ELR (cell line): ENCODE measurements at places on chromosomes 5 and 9.

- DNase-seq, result no peak
These were observed 23.3 kb downstream of the FST start for GRCh38 chr5:53503562-53504218.

GRCh38 chr5:129962506-129962905 lies 58.2 kb downstream of the CHSY3 start:
- no peak for DNase-seq

DNA sequence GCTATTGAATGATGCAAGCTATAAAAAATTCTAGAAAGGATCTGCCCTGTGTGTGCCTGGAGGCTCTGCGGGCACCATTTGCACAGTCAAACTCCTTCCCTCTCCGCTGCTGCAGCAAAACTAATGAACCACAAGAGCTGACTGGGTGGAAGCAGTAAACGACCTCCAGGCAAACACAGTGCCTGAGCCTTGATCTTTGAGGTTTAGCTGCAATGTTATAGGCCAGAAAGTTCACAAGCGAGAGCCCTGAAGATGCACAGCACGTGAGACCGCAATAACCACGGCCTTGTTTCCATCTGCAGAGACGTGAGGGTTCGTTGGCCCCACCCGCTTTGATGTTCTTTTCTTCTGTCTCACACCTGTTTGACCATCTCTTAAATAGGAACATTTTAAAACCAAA lies 69.2 kb upstream of the S1PR3 start:
- DNase-seq, result no peak

DNA sequence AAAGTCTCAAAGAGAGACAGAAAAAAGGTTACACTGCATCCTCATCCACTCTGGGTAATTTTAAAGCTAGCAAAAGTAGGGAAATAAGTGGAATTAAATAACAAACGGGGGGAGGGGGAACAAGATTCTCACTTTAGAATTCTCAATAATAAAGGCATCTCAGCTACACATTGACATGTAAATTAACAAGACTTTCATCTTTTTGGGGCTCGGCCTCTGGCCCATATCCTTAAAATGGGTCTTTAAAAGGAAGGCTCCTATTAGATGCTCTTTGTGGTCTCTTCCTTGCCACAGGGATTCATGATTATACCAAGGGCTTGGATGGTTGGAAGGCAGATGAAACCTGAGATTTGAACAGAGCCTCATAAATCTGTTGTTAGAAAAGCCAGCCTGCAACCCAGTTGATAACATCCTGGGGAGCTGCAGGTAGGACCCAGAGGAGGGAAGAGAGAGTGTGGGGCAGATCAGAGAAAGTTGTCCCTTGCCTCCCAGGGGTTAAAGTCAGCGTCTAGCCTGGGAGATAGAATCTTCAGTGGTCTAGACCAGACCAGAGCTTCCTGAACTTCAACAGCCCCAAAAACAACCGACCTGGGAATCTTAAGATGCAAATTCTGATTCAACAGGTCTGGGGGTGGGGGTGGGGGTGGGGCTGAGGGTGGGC lies 135.9 kb downstream of the GCNT1 start:
- DNase-seq, result no peak

- no peak for DNase-seq
These were observed 91.7 kb downstream of the KIAA0825 start for GRCh38 chr5:94526706-94527105.

DNA sequence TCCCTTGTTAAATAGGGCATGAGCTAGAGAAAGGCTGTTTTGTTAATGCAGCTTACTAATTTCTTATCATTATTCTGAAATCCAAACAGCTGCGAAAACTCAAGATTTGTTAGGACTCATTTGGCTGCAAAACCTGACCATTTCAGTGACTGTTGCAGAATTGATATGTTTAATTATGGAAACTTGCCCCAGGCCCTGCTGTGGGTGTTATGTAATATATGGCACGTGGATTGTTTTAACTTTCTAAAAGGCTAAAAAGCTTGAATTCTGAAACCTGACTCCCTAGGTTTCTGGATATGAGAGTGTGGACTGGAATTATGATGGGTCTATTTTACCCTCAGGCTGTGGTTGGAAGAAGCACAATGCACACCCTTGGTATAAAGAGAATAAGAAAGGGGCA lies 4.4 kb downstream of the IL9 start:
- no peak for DNase-seq

DNA sequence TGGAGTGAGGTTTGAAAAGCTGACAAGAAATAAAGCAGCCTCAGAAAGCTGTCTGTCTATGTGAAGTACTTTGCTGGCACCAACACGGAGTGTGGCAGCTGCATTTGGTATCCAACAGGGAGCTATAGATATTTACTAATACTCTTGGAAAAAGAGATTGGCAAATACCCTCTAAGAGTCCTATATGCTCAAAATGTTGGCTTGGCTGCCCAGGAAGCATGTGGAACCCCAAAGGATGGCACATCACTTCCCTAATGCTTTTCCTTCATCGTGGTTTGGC lies 398.3 kb downstream of the TLE4 start:
- no peak for DNase-seq

DNA sequence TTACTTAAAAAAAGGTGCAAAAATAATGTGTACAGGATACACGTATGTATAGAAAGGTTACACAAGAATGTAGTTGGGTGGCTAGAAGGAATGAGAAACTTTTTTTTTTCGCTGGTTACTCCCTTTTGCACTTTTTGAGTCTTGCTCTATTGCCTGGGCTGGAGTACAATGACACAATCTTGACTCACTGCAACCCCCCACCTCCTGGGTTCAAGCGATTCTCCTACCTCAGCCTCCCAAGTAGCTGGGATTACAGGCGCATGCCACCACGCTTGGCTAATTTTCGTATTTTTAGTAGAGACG lies 15.8 kb downstream of the FBXW11 start:
- DNase-seq, result no peak

DNA sequence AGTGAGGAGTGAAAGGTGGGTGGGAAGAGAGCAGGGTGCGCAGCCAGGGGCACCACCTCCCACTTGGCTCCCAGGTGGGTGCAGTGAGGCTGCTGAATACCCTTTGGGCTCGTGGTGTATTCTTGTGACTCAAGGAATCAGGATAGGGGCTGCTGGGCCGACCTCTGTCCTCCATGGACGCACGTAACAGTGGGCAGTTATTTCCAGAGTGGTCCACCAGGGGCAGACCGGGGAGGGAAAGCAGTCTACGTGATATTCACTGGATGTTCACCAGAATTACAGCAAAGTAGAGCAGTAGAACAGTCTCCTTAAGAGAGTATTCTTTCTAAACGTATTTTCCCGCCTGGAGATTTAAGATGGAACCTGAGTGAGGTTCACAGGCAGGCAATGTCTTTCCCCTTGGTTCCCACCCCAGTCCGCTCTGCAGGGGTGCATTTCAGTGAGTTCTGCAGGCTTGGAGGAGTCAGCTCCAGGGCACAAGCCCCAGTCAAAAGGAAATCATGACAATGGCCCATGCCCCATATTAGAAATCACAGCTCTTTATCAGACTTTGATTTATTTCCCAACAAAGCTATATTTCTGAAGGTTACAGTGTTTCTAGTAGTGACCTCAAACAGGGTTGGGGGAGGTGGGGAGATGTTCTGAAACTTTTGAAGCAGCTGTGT lies 88.7 kb downstream of the SYK start:
- no peak for DNase-seq

GRCh38 chr9:87569518-87569917 lies 71.9 kb downstream of the DAPK1 start:
- no peak for DNase-seq

- peak; percentile 9 for DNase-seq
These were observed 28.2 kb downstream of the LIFR start for GRCh38 chr5:38528162-38528703.

DNA sequence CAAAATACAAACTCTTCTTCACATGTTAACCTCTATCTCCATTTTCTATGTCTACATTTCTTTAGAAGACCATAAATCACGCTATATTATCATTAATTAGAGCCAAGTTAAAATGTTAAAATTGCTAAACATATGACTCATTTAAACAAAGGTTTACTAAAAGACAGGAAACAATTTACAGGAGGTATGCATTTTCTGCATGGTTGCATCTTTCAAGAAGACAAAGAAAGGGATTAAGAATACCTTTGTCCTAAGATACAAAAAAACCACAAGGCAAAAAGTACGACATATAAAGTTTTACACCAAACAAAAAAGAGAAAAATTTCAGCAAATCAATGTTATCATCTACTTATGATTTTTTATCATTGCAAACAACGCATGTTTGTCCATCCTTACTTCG lies 324.4 kb downstream of the PDE4D start:
- DNase-seq, result no peak
